ENCODE measurements at places on chromosomes 11 and 22. TPM values are rescaled to one million over a fixed set of nuclear protein-coding genes. Genes with fewer than 3 reads are reported as not detected.

GRCh38 chr11:95450547-95451123, 219.6 kb upstream of the SESN3 start:
- H3K27me3 ChIP-seq: peaks cover 3% of the 10 kb centered on the region
- peaks cover 10% of the 10 kb centered on the region for H3K4me1 ChIP-seq
- H3K27ac ChIP-seq: no peak overlapping the region
- no peak for DNase-seq

- H3K27me3 ChIP-seq: no peaks in the 10 kb centered on the region
- no peak overlapping the region for H3K27ac ChIP-seq
These were observed 82.5 kb upstream of the SORL1-AS1 start for GRCh38 chr11:121535129-121535796.

- no peaks in the 10 kb centered on the region for H3K36me3 ChIP-seq
- no peaks in the 10 kb centered on the region for H3K27me3 ChIP-seq
- peaks cover 32% of the 10 kb centered on the region for H3K4me1 ChIP-seq
- peak overlapping the region; percentile 66 for H3K27ac ChIP-seq
- H3K4me3 ChIP-seq: no peak overlapping the region
These were observed 58.6 kb downstream of the UVRAG start for GRCh38 chr11:75873417-75874221.

CCDC116 gene
- total RNA-seq: 0.78 TPM

FAM180B gene
- total RNA-seq: 0.25 TPM

DNA sequence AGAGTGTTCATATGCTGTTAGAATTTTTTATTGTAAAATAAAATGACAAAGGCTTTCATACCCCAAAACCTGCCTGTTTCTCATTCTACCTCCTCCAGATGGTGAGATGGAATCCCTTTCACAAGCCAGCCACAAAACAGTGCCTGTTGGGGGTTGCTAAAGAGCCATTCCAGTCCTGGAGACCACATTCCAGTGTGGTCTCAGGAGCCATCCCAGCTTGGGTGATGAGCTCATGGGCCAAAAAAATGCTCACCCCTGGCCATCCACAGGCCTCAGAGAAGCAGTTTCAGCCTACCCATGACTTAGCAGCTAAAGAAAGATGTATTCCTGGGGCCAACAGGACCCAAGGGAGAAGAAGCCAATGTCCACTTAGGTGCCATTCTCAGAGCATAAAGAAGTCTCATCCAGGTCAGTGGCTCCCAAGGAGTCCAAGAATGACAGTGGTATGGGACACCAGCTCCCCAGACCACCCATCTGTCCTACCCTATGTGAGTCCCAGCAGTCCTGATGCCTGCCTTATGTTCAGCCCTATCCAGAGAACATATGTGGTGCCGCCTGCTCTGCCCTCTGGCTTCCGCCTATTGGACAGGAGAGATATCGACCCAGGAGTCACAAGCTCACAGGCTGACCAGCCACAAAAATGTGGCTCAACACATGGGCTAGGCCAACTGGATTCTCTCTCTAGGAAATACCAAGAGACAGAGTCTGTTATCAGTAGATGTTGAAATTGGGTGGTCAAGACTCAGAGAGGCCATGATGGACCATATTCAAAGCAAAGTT, 26.4 kb downstream of the C11orf91 start:
- H3K4me3 ChIP-seq: no peak overlapping the region
- H3K4me1 ChIP-seq: peaks cover 16% of the 10 kb centered on the region
- no peak overlapping the region for H3K27ac ChIP-seq
- H3K27me3 ChIP-seq: peaks cover 12% of the 10 kb centered on the region
- no peak for DNase-seq

DNA sequence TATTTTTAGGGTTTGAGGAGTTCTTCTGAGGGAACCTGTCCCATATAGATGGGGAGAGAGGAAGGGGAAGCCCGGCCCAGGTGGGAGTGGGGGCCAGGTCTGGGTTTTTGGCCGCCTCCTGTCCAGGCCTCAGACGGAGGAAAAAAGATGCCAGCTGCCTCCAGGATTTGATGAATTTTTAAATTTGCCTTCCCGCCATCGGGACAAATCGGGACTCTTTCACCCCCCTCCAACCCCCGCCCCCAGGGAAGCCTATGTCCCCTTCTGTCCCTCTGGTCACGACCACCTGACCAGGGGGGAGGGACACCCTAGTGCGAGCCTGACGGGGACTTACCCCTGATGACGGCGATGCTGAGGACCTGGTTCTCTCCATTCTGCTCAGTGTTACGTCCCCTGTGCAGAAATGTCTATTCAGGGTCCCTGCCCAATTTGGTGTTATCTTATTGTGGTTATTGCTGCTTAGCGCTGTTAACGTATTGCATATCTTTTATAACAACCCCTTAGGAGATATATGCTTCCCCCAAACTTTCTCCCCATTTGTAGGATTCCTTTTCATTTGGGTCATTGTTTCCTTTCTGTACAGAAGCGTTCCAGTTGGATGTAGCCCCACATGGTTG, 115.9 kb upstream of the GRK3 start:
- H3K27ac ChIP-seq: peak overlapping the region; percentile 97
- no peak for DNase-seq
- H3K27me3 ChIP-seq: no peaks in the 10 kb centered on the region
- H3K4me3 ChIP-seq: peak overlapping the region; percentile 92
- H3K36me3 ChIP-seq: peaks cover 34% of the 10 kb centered on the region
- H3K4me1 ChIP-seq: peaks cover 38% of the 10 kb centered on the region

DNA sequence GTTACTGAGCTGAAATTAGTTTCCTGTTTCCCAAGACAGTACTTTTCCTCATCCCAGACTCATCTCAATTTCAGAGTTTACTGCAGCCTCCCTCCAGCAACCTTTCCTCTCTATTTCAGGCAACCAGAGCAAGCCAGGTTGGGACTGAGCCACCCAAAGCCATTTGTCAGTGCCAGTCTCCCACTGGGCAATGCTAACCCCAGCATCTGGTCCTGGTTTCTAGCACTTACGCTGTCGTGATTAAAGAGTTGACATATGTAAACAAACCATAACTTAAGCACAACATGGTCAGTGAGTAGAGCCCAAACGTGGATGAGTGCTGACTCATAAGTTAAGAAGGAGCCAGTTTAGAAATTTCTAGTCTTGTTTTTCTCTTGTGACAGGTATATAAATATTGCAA, 119.6 kb upstream of the BLID start:
- no peak overlapping the region for H3K4me3 ChIP-seq
- no peaks in the 10 kb centered on the region for H3K4me1 ChIP-seq
- no peak for DNase-seq
- H3K27ac ChIP-seq: no peak overlapping the region
- H3K36me3 ChIP-seq: no peaks in the 10 kb centered on the region

GRCh38 chr11:8719211-8719649, 36.6 kb downstream of the RPL27A start:
- no peak for DNase-seq
- peaks cover 2% of the 10 kb centered on the region for H3K4me1 ChIP-seq
- H3K36me3 ChIP-seq: no peaks in the 10 kb centered on the region
- H3K27ac ChIP-seq: no peak overlapping the region
- H3K27me3 ChIP-seq: peaks cover 3% of the 10 kb centered on the region

ARHGAP20 gene
- not detected for total RNA-seq

FGF3 gene
- total RNA-seq: not detected
